Effector CD4-positive, alpha-beta T cell (primary cell): ENCODE measurements at places on chromosomes 5 and 9.

DNA sequence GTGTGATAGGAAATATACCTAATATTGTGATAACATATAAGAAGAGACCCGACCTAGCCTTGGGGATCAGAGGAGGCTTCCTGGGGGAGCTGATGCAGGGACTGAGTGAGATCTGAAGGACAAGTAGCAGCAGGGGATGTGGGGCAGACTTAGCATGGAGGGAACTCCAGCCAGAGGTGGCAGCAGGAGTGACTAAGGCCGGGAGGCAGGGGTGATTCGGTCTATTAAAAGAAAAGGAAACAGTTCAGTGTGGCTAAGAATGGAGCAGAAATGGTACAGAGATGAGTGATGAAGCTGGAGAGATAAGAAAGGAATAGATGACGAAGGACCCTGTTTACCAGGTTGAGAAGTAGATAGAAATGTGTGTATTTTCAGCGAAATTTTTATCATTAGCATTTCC lies 408.8 kb downstream of the ENC1 start:
- DNase-seq, result no peak

DNA sequence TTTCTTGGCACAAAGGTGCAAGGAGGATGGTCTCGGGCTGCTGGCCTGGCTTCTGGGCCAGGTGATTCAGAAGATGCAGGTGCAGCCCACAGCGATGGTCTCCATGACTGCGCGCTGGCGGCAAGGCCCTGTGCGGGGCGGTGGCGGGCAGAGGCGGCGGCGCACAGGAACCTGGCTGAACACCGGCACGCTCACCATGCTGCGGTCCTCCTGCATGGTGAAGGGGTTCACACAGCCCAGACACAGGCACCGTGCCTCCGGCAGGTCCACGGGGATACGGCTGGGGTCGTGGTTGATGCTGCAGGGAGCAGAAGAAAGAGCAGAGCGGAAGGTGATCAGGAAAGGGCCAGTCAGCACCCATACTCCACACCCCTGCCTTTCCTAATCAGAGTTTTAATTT lies 4.8 kb downstream of the IL17B start:
- no peak for DNase-seq

- DNase-seq, result no peak
Measured at GRCh38 chr5:33793276-33793675, 98.5 kb downstream of the ADAMTS12 start.

DNA sequence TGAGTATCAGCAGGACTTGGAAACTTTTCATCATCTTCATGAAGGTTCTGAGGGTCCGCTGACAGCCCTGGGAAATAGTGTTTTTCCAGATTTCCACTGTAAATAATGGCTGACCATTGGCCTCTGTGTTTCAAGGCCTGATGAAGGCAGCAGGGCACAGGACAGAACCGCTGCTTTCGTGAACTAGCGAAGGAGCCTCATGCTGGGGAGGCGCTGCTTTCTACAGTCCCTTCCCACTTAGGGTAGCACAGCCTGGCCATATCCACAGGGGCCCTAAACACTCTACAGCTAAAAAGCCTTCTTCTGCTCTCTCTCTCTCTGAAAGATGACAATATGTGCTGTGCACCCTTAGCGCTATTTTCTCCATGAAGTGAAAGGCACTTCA lies 118.2 kb downstream of the MED27 start:
- no peak for DNase-seq

GRCh38 chr9:136821826-136822544 lies 14.2 kb downstream of the RABL6 start:
- DNase-seq, result no peak
